Memory B cell (primary cell): ENCODE measurements at places on chromosomes 3 and 15.

GRCh38 chr15:50280271-50280670, 14.7 kb upstream of the HDC start:
- DNase-seq, result no peak

- DNase-seq, result no peak
Observed at GRCh38 chr3:61926923-61927322, 365.6 kb downstream of the PTPRG start.

GRCh38 chr15:69561071-69561784, 108.6 kb downstream of the RPLP1 start:
- DNase-seq, result no peak

GRCh38 chr15:29127506-29128430, 141.9 kb downstream of the NSMCE3 start:
- DNase-seq, result no peak

- DNase-seq, result no peak
Observed at GRCh38 chr3:48765376-48765775, 48.4 kb upstream of the IP6K2 start.

GRCh38 chr15:77387365-77388105, 32.4 kb downstream of the PEAK1 start:
- no peak for DNase-seq
